ENCODE measurements at places on chromosomes 2 and 18.

DNA sequence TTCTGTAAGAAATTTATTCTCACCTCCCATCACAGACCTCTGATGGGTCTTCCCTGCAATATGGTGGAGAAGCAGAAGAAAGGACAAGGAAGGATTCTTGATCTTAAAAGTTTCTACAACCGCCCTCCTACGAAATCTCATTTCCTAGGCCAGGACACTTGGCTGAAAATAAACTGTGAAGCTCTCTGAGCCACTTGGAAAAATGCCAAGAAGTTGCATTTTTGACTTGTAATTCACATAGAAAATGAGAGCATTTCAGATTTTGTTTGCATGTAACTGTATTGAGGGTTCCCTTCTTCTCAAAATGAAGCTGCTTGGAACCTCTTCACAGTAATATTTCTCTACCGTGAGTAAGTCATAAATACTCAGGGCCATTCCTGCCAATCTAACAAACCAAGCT lies 458.3 kb upstream of the SLC14A2 start:
- DNase-seq, result no peak

- no peak for DNase-seq
These were observed 27.6 kb upstream of the FANCL start for GRCh38 chr2:58268685-58269084.

- no peak for DNase-seq
These were observed 28.7 kb upstream of the MFSD6 start for GRCh38 chr2:190379249-190379964.

GRCh38 chr2:15043336-15044058 lies 411.0 kb downstream of the LRATD1 start:
- no peak for DNase-seq

DNA sequence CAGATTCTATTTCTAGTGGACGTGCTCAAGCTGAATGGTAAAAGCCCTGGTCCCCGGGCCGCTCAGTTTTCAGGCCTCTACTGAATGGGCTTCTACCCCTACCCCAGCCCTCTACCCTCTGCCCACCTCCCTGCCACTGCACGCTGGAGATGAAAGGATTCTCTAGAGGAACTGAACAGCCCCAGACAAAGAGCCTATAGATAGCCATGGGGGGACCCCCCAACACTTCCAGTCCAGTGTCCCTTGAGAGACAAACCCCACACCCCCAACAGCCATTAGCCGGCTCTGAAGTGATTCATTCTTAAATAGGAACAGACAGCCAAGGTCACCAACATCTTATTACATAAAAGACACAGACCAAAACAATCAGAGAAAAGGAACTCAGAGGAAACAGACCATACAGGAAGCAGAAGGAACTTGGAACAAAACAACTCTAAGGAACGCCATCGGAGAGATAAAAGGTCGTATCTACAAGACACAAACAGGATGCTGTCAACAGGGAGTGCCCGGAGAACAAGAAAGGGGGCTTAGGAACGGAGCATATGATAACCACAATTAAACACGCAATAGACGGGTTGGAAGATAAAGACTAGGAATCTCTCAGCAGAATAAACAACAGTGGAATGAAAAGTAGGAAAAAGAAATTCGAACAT lies 23.5 kb downstream of the TMEM37 start:
- DNase-seq, result no peak

- no peak for DNase-seq
These were observed 30.6 kb downstream of the MAPRE2 start for GRCh38 chr18:35071819-35072247.

DNA sequence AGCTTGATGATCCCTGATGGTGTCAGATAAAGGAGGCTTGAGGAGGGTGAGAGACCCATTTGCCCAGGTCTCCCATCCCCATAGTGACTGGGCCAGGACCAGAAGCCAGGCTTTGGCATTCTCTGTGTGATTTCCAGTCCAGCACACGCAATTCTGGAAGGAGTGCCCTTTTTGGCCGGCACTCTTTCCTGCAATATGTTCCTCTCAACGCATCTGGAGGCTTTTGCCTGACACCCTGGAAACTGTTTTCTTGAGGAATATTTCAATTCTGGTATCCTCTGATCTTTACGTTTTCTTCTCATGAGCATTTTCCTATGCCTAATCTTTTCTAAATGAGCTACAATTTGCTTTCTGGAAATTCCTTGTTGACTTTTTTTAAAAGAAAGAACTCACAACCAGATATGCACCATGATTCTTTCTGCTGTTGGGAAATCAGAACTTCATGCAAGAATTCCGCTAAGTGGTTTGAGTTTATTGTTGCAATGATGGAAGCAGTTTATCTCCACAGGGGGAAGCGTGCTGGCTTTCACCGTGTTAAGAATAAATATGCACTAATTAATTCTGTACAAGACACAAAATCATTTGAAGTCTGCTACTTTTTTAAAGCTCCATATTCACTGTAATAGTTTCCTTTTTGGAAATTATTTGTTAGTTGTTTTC lies 143.7 kb downstream of the NAPG start:
- DNase-seq, result no peak

- no peak for DNase-seq
These were observed 7.7 kb downstream of the LOXL3 start for GRCh38 chr2:74546004-74546403.

DNA sequence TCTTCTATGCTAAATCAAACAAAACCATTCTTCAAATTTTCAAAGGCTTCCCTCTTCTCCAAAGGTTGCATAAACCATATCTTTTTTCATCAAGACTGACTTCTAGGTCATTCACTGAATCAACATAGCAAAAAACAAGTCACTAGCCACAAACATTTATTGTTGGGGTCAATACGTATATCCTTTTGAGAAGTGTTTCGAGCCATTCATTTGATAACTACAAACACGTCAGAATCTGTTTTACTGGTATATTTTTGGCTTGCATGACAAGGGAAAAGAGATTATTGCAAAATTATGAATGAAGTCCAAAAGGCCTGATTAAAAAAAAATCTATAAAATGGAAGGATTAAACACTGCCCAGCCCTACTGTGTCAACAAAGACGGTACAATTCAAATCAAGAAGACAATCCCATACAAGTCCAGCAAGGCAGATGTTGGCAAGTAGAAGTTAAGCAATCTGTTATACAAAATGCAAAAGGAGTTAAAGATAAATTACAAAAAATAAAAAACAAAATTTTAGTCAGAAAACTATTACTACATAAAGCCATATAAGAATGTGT lies 222.4 kb downstream of the SRBD1 start:
- DNase-seq, result no peak

DNA sequence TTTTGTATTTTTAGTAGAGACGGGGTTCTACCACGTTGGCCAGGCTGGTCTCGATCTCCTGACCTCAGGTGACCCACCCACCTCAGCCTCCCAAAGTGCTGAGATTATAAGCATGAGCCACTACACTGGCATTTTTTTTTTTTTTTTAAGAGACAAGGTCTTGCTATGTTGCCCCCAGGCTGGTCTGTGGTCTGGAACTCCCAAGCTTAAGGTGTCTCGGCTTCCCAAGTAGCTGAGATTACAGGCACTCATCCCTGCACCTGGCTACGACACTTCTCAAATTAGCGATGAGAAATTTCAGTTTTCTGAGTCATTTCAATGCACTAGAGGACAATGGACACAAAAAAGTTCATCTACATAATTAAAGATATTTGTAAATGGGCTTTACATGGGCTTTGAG lies 36.6 kb upstream of the TCF7L1 start:
- DNase-seq, result no peak

GRCh38 chr2:133411857-133412256 lies 156.4 kb downstream of the NCKAP5 start:
- DNase-seq, result no peak

DNA sequence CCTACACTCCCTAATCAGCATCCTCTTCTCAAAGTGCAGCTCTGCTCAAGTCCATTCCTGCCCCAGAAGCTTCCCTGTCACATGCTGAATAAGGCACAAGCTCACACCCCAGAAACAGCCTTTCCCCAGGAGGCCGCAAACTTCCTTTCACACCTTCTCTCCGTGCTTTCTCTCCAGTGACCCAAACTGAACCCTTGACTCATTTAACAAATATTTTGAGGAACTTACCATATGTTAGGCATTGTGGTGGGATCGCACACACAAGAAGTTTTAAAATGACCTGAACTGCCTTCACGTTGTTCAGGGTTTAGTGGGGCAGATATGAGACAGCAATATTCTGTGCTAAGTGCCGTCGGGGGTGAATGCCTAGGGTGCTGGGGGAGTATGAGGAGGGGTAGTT lies 161.3 kb downstream of the INSIG2 start:
- no peak for DNase-seq

DNA sequence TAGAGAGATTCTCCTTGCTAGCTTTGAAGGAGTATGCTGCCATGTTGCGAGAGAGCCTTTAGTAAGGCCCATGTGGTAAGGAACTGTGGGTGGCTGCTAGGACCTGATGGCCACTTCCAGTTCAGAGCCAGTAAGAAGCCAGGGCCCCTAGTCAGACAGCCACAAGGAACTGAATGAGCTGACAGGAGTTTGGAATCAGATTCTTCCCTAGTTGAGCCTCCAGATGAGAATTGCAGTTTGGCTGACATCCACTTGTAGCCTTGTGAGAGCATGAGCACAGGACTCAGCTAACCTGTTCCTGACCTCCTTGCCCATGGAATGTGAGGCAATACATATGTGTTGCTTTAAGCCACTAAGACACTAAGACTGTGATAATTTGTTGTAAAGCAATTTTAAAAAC lies 1.2 kb upstream of the WDR7 start:
- no peak for DNase-seq

GRCh38 chr2:21763501-21763900 lies 639.7 kb downstream of the TDRD15 start:
- DNase-seq, result no peak

DNA sequence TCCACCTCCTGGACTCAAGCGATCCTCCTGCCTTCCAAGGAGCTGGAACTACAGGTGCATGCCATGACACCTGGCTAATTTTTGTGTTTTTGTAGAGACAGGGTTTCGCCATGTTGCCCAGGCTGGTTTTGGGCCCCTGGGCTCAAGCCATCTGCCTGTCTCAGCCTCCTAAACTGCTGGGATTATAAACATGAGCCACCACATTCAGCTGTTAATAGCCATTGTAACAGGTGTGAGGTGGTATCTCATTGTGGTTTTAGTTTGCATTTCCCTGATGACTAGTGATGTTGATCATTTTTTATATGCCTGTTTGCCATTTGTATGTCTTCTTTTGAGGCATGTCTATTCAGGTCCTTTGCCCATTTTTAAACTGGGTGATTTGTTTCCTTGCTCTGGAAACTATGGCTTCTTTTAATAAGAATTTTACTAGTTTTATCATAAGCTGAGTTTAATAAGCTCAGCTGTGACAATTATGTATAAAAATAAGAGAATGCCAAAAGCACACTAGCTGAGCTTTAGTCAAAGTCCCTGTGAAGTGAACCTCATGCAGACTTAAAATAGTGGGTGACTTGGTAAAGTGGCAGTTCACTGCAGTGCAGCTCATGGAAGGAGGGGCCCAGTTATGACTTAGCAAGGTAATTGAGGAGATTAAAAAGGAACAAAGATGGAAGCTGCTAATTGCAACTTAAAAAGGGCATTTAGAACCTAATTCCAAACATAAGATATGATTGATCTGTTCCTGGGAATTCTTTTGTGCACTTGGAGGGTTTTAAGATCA lies 465.1 kb downstream of the TGIF1 start:
- no peak for DNase-seq

GRCh38 chr2:234932591-234933168 lies 19.1 kb upstream of the SH3BP4 start:
- no peak for DNase-seq

DNA sequence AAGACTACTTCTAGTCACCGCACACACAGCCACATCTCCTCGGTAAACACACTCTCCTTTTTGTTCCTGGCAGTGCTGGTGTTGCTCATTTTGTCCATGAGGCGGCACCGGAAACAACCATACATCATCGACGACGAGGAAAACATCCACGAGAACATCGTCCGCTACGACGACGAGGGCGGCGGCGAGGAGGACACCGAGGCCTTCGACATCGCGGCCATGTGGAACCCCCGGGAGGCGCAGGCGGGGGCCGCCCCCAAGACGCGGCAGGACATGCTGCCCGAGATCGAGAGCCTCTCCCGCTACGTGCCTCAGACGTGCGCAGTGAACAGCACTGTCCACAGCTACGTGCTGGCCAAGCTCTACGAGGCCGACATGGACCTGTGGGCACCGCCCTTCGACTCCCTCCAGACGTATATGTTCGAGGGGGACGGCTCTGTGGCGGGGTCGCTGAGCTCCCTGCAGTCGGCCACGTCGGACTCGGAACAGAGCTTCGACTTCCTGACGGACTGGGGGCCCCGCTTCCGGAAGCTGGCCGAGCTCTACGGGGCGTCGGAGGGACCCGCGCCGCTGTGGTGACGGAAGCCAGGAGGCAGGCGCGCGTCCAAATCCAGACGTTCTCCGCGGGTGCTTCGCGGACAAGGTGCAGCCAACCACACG lies 221.0 kb downstream of the CDH20 start:
- DNase-seq, result no peak

DNA sequence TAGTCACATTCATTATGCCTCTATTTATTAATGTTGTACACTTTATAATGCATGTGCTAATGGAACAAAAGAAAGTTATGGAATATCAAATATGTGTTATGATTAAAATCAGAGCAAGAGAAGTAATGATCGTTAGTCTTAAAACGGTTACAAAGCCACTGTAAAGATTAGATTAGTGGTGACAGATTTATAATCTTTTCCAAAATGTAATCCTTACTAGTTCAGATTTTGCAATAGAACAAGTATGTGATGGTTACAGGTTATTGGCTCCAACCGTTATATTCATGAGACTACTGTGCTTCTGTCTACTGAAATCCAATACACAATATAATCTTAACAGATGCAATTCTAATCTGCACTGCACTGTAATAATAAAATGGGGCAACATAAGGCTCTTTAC lies 180.6 kb downstream of the ZNF521 start:
- DNase-seq, result no peak

- DNase-seq, result no peak
These were observed 243.7 kb upstream of the PXDN start for GRCh38 chr2:1988049-1988448.

GRCh38 chr2:74146929-74147726 lies 584 bp downstream of the BOLA3 start:
- DNase-seq, result peak; percentile 14

DNA sequence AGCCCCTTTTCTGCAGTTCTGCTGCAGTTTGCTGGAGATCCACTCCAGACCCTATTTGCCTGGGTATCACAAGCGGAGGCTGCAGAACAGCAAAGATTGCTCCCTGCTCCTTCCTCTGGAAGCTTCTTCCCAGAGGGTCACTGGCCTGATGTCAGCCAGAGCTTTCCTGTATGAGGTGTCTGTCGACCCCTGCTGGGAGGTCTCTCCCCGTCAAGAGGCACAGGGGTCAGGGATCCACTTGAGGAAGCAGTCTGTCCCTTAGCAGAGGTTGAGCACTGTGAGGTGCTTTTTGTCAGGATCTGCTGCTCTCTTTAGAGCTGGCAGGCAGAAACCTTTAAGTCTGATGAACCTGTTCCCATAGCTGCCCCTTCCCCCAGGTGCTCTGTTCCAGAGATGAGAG lies 42.0 kb upstream of the MYL1 start:
- no peak for DNase-seq
